GF-D8 (cell line): ENCODE measurements at places on chromosomes 4 and X.

- no peak for DNase-seq
These were observed 133.6 kb upstream of the FRG1 start for GRCh38 chr4:189807031-189807430.

DNA sequence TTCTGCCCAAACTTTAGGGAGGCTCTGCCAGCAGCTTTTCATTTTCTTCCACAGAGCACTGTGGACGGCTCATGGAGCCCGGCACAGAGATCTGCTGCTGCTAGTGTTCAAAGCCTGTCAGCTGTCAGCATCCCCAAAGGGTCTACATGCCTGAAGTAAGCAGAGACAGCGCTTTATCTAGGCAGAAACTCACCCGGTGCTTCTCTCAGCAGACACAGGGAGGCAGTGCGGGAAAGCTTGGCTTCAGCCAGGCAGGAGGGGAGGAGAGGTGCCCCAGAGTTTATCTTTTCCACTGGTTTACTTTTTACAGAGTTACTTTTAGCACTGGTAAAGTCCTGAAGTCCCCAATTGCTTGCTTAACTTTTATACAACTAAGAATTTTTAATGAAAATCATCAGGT, 339.3 kb downstream of the NKX6-1 start:
- DNase-seq = no peak

DNA sequence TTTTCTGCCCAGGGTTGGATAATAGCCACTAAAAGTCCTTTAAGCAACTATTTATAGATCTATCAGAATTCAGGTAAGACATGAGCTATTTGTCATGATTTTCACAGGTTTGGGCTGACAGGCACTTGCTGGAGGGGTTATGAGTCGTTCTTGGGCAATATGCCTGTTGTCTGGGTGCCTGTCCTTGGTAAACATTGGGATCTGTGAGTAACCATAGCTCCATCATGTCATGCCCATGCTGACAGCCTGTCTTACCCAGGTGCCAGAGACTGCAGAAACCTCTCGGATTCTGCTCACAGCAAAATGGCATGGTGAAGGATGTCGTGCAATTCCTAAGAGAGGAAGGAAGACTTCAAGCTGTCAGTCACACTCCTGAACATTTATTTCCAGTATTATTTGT, 116.0 kb upstream of the PUDP start:
- no peak for DNase-seq

- DNase-seq = no peak
These were observed 1879.4 kb upstream of the TENM3 start for GRCh38 chr4:180363815-180364214.

DNA sequence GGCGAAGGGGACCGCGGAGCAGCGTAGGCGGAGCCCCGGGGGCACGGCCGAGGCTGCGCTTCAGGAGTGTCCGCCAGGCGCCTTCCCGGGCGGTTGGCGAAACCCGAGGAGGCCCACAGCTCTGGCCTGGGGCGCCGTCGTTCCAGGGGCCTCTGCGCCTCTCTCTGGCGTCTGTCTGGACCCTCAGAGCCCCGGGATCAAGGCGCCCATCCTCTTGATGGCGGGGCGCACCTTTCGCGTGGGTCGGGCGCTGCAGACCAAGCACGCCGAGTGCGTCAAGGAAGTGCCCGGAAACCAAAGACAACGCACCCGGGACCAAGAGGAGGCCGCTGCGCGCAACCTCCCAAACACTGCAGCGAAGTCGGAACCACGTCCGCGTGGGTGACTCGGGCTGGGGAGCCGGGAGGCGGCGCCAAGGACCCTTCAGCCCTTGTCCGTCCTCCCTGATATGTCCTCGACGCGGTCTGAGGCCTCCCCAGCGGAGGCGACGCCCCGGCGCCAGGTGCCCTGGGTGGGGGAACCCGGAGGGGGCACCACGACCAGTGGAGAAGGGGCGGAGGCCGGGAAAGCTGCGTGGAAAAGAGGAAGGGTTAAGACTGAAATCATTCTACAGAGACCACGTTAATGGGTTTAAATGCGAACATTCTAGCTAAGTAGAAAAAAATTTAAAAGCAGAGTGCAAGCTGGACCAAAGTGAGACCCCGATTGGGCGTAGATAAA, 9.9 kb downstream of the HMX1 start:
- DNase-seq = no peak

DNA sequence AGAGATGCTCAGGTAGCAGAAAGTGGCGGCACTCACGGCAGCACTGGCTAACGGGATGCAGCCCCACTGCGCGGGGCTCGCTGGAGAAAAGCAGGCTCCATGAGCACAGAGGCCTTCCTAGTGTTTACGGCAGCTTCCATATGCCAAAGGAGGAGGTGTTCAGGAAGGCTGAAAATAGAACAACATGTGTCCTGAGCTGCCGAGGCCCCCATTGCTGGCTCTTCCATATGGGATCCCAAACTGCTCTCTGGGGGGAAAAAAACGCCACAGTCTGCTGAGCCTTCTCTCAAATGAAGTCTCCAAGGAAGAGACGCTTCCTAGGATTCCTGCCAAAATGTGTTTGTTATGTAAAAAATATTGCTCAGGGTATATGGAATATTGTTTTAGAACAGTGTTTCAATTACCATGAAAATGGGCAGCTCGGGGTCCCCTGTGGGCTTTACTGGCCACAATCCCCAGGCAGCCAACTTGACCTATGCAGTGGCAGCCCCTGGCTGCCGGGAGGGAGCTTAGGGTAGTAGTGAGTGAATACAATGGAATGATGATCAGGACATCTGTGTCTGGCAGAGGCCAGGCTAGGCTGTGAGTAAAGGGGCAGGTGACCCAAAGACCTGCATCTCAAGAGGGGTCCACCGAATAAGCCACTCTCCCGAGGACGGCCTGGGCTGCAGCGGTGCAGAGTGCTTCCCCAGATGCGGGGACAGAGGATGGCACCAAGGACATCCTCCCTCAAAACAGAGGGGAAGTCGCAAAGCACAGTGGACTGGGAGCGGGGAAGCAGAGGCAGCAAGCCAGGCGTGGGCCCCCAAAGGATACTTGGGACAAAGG, 170.1 kb downstream of the AFAP1 start:
- DNase-seq = no peak

DNA sequence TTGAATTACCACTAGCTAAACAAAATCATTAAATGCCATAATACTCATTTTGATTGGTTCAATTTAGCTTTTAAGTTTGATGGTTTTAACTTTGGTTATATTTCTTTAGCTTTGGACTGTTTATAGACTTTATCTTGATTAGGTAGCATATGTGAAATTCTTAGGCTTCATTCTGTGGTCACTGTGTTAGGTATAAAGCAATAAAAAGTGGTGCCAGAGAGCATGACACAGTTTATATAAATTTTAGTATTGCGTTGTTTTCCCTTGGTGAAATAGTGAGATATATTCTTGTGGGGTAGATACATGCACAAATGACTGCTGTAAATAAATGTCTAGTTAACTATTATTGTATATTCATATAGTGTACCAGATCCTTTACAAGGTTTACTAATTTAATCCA, 474.2 kb upstream of the GRID2 start:
- no peak for DNase-seq

GRCh38 chr4:110294165-110294564, 95.8 kb upstream of the ELOVL6 start:
- DNase-seq = no peak

- no peak for DNase-seq
These were observed 39.8 kb downstream of the SNCA start for GRCh38 chr4:89797117-89797516.

DNA sequence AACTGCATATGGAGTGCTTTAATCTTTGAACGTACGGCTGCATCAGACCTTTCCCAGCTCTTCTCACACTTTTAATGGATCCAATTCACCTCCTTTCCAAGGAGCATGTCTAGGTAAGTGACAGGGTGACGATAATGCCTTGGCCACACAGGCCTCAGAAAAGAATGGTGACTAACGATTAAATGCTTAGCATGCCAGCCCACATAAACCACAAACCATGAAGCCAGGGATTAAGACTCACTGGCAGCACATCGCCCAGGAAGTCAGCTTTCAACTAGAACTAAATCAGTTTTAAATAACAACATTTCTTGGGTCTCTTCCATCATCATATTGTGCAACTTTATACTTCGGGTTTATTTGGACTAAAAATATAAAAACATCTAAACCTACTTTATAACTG, 28.7 kb downstream of the INPP4B start:
- peak; percentile 6 for DNase-seq

GRCh38 chrX:29744966-29745365, 470.4 kb upstream of the MAGEB2 start:
- no peak for DNase-seq

DNA sequence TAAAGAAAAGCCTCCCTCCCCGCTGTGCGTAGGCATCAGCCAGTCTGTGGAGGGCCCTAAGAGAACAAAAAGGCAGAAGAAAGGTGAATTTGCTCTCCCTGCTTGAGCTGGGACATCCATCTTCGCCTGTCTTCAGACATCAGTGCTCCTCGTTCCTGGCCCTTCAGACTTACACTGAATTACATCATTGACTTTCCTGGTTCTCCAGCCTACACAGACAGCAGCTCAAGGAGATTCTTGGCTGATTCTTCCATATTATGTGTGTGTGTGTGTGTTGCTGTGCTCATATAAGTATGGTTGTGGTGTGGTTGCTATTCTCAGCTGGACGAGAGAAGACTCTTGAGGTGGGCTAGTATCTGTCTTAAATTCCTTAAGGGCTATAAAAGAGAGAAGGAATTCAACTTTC, 35.5 kb upstream of the CD99L2 start:
- no peak for DNase-seq

GRCh38 chrX:38105216-38105725, 98.9 kb downstream of the SYTL5 start:
- DNase-seq = no peak

- DNase-seq = no peak
These were observed 165.1 kb downstream of the VSIG4 start for GRCh38 chrX:65874765-65875164.

DNA sequence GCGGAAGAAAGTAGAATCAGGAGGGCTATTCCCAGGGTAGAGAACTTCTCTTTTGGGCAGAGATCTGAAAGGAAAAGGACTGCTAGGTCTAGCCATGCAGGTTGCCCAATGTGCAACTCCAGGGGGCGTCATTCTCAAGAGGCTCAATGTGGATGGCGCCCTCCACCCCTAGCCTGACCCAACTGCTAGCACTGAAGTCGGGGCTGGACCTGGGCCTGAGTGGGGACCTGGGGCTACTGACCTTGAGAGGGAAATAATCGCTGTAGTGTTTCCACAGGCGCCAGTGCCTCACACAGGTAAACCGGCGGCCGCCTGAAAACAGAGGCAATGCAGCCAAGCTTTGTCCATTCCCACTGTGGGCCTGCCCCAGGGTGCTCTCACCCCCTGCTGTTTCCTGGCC, 6.1 kb downstream of the AWAT2 start:
- no peak for DNase-seq

DNA sequence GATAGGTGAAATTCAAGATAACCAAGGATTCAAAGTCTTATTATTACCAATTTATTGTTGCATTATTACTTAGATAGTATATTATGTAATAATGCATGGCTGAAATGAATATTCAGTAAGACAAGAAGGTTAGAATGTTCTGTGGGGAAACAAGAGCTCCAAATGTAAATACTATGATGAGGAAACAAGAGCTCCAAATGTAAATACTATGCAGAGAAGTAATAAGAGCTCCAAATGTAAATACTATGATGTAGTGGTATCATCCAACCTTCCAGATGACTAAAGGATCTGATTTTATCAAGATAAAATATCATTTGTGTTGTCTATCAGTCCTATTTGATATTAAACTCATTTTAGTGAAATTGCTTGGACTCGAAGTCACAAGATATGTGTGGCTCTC, 82.2 kb upstream of the PCDH18 start:
- no peak for DNase-seq

- DNase-seq = no peak
These were observed 3.1 kb upstream of the FAM241A start for GRCh38 chr4:112142182-112142581.

DNA sequence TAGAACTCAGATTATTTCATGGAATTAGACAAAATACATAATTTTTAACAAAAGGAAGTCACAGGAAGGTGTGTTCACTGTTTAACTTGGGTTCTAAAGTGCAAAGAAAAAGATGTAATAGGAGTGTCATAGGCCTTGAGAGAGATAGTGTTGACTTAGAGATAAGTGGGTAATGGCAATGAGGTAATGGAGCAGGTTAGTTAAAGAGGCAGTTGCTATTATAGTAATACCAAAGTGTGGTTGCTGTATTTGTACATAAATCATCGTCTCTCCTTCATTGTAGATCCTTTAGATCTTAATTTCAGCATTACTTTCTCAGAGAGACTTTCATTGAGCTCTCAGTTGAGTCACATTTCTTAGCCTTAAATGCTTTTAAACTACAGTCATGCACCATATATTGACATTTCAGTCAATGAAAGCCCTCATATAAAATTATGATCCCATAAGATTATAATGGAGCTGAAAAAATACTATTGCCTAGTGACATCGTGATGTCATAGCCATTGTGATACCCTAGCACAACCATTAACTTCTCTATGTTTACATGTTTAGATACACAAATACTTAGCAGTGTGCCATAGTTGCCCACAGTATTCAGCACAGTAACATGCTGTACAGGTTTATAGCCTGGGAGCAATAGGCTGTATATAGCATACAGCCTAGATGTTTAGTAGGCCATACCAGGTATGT, 245.4 kb downstream of the ADGRL3 start:
- DNase-seq = no peak

DNA sequence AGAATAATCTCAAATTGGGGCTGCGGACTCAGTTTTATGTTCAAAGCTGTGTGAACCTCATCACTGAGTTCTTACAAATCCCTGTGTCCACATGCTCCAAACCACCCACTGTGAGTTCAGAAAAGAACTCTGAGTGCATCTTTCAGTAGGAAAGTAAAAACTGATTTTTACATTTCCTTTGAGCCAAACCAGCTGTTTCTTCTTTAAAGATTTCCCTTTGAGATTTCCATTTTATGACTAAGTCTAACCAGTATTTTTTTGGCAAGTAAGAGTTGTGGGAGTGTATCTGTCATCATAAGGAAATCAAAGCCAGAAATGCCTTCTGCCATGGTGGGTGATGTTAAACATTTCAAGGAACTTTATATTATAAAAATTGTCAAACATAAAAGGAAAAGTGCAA, 100.0 kb downstream of the TET2 start:
- no peak for DNase-seq

DNA sequence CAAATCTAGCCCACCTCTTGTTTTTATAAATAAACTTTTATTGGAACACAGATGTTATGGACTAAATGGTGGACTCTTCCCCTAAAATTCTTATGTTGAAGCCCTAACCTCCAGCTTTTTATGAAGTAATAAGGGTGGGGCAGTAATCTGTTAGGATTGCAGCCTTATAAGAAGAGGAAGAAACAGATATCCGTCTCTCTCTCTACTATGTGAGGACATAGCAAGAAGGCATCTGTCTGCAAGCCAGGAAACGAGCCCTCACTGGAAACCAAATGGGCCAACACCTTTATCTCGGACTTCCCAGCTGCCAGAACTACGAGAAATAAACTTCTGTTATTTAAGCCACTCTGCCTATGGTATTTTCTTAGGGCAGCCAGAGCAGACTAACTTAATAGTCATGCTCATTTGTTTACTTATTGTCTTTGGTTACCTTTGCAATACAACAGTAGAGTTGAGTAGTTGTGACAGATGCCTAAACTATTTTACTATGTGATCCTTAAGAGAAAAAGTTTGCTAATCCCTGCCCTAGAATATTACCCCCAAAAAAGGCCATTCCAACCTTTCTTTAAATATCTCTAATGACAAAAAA, 67.4 kb downstream of the MANBA start:
- DNase-seq = no peak
